NCI-H510A (cell line): ENCODE measurements at places on chromosomes 6 and 20.

DNA sequence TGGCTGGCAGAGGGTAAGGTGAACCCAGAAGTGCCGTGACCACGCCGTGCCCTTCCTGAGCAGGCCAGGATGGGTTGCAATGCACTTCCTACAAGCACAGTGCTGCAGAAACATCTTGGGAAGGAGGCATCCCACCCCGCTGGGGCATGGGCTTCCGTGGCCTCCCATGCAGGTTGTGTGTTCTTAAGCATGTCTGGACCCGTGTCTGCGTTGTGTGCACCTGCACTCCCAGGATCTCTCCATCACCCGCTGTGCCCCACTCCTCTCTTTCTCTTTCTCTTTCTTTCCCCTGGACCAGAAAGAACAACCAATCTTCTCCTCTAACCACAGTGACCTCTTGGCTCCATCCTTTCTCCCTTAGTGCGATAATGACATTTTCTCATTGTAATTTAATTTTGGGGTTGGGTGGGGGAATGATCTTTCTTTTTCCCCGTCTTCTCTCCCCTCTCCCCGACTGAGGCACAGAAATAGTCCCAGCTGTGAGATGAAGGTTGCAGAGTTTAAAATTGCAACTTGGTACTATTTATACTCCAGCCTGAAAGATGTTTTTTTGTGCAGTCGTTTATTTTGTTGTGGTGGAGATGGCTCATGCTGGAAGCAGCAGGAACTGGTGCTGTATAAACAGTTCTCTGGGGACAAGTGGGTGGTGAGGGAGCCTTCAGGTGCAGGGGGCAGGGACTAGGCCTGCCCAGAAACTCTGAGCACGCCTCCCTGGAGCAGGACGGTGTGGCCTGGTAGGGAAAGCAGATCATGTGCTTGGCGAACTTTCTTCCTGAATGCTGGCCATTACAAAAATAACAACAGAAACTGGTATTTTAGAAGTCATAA lies 20.5 kb downstream of the BCAS4 start:
- peak; percentile 65 for DNase-seq

DNA sequence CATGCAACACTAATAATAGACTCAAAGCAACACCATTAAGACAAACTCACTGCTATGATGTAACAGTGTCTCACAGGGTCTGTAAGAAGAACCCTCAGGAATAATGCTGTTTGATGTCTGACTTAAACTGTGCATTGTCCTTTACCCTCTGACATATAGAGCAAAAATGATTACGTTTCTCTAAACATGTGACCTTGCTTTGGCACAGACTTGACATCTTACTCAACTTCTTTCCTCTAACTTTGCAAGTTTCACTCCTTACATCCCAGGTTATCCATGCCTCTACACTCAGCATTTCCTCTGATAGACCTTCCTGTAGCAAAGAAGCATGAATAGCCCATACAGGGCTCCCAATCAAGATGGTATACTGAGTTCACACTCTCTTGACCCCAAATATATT lies 252.7 kb downstream of the UST start:
- no peak for DNase-seq

DNA sequence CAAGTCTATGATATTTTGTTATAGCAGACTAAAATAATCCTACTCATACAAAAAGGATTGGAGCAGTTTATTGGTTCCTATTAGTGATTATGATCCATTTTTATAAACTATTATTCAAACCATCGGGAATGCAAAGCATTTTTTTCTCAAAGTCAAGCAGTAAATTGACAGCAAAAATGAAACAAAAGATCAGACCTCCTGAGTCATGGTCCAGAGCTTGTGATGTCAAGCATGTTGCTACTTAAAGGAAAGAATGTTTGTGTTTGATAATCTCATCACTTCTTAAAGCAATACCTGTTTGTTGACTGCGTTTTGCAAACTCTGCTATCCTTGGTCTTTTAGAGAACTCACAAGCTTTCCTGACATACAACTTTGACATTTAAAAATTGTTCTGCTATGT lies 204.4 kb downstream of the SAMD5 start:
- DNase-seq = no peak

GRCh38 chr6:31729515-31729978 lies 448 bp upstream of the DDAH2 start:
- DNase-seq = no peak

DNA sequence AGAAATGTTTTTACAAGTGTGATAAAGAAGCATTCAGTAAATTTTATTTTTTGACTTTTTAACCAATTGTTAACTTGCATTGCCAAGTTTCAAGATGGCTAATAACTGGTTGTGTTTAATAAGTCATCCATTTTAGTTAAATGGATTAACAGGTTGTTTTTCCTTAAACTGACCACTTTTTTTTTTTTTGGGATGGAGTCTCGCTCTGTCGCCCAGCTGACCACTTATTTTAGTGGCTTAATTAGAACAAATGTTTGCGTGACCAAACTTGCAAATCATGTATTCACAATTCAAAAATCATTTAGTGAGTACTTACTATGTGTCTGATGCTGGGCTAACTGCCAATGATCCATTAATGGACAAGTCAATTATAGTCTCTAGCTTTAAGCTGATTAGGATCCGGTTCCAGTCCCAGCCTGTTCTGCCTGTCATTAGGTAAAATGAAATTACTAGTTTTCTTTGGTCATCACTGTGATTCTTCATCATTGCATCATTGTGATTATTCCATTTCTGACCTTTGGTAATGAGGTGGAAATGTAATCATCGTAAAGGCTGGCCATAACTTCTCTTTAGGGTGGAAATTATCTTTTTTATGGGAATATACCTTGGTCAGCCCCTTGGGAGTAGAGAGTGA lies 729.2 kb upstream of the MARCKS start:
- no peak for DNase-seq

- DNase-seq = no peak
These were observed 241.0 kb downstream of the DLL1 start for GRCh38 chr6:170049641-170050561.

GRCh38 chr20:16596991-16597390 lies 23.7 kb upstream of the KIF16B start:
- no peak for DNase-seq

DNA sequence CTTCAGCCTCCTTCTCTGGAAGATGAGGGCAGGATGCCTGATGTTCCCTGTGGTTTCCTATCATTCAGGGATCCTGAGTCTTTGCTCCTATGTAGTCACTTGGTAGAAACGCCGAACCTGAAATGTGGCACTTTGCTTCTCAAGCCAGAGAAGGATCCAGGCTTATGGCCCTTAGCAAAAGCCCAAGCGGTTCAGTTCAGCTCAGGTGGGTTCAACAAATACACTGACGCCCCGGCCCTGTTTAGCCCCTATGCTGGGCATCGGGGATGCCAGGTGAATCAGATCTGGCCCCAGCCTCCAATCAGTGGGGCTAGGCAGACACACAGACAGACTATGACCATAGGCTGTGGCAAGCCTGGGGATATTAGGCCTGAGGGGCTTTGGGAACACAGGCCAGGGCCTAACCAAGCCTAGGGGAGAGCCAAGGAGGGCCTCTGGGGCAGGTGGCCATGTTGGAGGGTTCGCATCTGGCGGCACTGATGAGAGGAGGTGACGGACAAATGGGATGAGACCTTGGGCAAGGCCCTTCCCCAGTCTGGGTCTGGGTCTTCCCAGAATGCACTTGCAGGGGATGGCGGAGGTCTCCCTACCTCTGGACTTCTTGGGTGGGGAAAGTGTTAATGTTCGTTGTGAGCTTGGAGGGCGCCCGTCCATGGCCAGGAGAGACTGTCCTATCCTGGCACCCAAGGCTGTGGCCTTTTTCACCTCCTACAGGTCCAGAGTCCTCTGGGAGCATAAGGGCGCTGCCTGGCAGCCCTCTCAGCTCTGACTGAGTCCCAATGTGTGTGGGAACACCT lies 17.6 kb upstream of the SRC start:
- DNase-seq = no peak

DNA sequence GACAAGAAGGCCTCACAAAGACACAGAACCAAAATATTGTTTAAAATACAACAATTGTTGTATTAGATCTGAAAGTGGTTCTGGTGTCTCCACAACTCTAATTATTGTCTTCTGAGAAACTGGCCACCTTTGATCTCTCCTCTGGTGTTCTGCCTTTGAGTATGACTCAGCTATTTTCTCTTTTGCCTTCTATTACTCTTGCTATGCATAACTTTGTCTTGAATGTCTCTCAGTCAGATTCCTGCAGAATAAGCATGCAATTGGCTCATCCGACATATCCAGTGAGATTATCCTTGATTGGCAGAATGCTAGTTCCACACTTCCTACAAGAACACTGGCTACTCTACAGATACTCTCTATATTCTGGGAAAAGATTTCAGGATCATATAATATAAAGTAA lies 14.3 kb upstream of the EPM2A start:
- no peak for DNase-seq

GRCh38 chr6:116714761-116715160 lies 33.8 kb downstream of the KPNA5 start:
- DNase-seq = no peak

DNA sequence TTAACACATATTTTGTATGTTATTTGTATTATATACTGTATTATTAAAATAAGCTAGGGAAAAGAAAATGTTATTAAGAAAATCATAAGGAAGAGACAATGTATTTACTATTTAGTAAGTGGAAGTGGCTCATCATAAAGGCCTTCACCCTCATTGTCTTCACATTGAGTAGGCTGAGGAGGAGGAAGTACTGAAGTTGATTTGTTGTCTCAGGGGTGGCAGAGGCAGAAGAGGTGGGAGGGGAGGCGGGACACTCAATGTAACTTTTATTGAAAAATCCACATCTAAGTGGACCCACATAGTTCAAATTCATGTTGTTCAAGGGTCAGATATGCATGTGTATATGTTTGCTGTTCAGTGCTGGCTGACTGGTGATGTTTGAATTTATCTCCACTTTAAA lies 210.2 kb upstream of the CITED2 start:
- DNase-seq = no peak

DNA sequence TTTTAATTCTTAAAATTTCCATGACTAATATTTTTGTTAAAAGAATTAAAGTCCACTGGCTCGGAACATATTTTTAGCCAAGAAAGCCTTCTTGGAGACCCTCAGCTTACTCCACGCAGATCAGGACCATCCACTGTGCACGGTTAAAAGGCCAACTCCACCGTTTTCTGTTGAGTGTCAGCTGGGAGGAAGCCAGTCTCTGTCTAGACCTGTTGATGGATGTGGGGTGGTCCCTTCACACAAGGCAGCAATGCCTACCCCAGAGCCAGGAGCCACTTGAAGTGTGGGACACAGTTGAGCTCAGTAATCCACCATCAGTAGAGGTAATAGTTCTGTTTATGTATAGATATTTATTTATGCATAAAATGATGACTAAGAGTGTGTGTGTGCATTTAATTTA lies 19.9 kb upstream of the QKI start:
- no peak for DNase-seq

- peak; percentile 81 for DNase-seq
These were observed at the start of gene MAFB for GRCh38 chr20:40689100-40689942. TSS of gene MAFB (minus strand) at chr20:40689236. CDS start at chr20:40688850, 386 bp downstream.

DNA sequence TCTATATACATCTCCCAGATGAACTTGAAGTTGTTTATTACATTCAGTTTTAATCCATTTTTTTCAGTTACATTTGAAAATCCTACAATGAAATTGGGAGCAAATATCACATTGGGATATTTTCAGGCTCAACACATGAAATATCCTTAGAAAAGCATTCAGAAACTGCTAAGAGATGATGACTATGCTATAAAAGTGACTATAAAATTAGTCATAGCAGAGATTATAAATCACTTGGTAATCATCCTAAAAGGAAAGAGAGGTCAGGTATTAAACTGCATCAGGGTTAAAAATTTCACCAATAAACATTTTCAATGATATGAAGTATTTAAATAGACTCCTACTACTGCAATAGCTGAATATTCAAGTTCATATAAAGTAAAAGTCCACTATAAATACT lies 987.7 kb downstream of the GRIK2 start:
- DNase-seq = no peak

- DNase-seq = no peak
These were observed 59.0 kb upstream of the QKI start for GRCh38 chr6:163355426-163355991.

GRCh38 chr20:46112430-46113112 lies 5.5 kb upstream of the CD40 start:
- DNase-seq = no peak

- DNase-seq = no peak
These were observed 179.4 kb downstream of the FOXC1 start for GRCh38 chr6:1789092-1789491.

DNA sequence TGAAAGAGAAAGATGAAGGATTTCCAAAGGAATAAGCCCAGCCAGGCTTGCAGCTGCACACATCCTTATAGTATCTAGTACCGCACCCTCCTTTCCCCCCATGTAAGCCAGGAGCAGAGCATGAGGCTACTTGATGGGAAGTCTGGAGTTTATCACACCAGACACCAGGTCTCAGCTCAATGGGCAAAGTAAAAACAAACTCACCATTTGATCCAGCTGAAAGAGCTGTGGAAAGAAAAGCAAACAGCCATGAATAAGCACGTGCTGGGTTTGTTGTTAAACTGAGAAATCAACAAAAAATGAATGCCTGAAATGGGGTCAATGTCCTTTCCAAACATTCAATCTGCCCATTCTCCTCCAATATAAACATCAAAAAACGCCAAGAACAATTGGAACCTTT lies 50.6 kb upstream of the MAP7 start:
- no peak for DNase-seq

DNA sequence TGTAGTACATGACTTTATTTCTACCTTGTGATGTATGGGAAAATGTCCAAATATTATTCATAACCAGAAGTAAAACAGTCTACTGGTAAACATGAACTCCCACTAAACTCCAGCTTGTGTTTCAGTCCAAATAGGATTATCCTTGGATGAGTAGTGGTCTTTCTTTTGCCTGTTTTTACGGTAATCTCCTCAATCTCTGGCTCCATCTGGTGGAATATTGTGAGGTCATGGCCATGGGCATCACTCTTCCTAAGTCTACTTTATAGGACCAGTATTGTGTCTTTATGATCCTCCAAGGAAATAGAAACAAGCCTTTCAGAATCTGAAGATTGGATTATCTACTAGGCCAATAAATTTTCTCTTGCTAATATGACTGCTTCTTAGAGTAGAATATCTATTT lies 505.0 kb downstream of the BMP2 start:
- DNase-seq = no peak

- peak; percentile 44 for DNase-seq
These were observed 181.1 kb downstream of the ERMARD start for GRCh38 chr6:169932491-169932890.

- DNase-seq = no peak
These were observed 85.1 kb downstream of the GJA1 start for GRCh38 chr6:121520337-121521163.

DNA sequence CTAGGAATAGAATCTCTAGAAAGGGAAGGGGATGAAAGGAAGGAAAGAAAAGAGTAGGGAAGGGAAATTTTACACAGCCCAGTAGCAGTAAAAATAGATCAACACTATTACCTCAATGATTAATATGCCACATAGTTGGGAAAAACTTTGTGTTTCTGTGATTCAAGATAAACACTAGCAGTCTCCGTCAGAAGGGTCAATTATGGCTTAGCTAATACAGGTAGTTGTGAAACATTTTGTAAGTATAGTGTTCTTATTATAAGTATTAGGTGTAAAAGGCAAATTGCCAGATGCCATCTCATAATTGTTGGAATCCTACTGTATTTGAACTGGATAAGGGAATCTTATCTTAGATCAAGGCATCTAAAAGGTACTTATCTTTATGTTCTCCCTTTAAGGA lies 165.7 kb downstream of the MTFR2 start:
- DNase-seq = no peak
